ENCODE measurements at places on chromosomes 12 and 14. TPM values are rescaled to one million over a fixed set of nuclear protein-coding genes. Genes with fewer than 3 reads are reported as not detected.
A peak's percentile ranks its signal among the peaks of the same experiment; 100 is the strongest.

GRCh38 chr12:126362964-126363363, 1297.7 kb downstream of the AACS start:
- no peaks in the 10 kb centered on the region for H3K27me3 ChIP-seq
- H3K36me3 ChIP-seq, result no peaks in the 10 kb centered on the region
- DNase-seq, result no peak
- no peak overlapping the region for H3K4me3 ChIP-seq
- H3K4me1 ChIP-seq, result no peaks in the 10 kb centered on the region
- no peak overlapping the region for H3K27ac ChIP-seq

DNA sequence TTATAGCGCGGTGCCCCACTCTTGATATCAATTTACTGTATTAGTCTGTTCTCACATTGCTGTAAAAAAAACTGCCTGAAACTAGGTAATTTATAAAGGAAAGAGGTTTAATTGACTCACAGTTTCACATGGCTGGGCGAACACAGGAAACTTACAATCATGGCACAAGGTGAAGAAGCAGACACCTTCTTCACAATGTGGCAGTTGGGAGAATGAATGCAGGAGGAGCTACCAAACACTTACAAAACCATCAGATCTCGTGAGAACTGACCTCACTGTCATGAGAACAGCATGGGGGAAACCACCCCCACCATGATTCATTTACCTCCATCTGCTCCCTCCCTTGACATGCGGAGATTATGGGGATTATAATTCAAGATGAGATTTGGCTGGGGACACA, 42.3 kb downstream of the FBXO34 start:
- H3K4me1 ChIP-seq, result peaks cover 16% of the 10 kb centered on the region
- no peak overlapping the region for H3K4me3 ChIP-seq
- peak; percentile 32 for DNase-seq
- H3K36me3 ChIP-seq, result peaks cover 55% of the 10 kb centered on the region
- H3K27ac ChIP-seq, result no peak overlapping the region

DNA sequence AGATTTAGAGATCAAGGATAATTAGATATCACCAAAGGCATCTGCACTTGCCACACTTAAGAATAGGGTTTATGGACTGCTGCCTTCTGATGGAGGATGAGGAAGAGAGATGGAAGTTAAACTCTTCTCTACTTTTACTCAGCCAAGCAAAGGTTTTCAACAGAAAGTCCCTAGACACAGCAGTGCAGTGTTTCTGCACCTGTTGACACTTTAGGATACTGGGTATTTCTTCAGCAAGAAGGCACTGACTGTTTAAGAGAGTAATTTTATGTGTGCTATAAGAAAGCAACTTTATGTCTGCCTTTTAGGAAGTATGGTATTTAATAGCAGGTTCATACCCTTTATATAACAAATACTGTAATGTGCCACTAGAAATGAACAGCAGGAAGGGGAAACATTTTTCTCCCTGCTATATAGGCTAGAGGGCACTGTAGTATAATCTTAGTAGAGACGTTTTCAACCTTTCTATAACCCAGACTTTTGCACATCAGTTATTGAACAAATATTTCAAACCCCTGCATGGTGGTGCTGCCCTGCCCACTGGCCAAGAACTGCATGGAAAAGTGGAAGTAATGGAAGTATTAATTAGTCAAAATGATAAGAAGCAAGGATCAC, 225.0 kb upstream of the GRIP1 start:
- H3K27me3 ChIP-seq, result no peaks in the 10 kb centered on the region
- no peak overlapping the region for H3K27ac ChIP-seq
- H3K4me3 ChIP-seq, result no peak overlapping the region

Gene GPR84
- total RNA-seq, result not detected

Gene MIP
- not detected for total RNA-seq
